ELF-1 (cell line): ENCODE measurements at places on chromosomes 5 and 9.

GRCh38 chr5:34042321-34042720, 692 bp downstream of the C1QTNF3 start:
- DNase-seq = no peak

DNA sequence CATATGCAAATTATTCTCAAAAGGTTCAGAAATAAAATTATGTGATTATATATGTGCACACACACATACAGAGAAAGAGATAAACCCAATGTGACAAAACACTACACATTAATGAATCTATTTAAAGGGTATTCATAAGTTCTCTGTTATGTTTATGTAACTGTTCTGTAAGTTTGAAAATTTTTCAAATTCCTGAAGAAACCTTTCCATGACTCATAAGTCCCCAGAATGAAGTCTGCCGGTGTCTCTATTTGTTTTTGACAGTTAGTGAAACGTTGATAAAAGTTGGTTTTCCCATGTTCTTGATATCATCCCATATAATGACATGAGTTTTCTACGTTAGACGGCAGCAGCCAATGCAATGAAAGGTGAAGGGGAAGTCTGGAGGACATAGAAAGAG, 199.5 kb upstream of the PUM3 start:
- no peak for DNase-seq

GRCh38 chr9:22425551-22425950, 21.1 kb upstream of the DMRTA1 start:
- no peak for DNase-seq

DNA sequence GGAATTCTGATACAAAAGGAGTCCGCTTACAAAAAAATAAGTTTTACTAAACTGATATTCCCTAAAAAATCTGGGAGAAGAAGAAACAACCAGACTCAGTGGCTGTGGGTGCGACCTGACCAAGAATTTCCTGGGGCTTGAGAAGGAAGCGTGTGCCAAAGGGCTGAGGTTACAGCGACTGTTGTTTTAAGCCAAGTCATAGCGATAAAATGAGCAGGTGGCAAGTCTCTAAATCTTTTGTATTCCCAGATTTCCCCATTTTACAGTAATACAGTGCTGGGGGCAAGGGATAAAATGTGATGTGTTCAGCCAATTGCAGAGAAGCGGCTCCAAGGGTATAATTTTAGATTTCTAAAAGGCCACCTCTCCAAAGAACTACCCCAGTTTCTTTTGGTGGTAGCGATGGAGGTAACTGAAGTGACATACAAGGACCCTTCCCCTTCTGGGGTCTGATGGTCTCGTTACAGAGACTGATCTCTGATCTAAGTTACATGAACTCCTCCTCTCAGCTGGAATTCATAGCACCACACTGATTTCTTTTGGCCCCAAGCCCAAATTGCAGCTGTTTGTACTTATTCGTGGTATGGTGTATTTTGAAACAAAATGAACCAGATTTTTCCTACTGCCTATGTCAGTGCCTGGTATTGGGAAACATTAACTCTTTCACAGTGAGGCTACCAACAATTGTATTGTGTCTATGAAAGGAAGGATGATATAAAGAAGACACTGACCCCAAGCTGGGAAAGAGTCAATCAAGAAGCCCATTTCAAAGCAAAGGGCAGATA, 41.6 kb downstream of the LPAR1 start:
- no peak for DNase-seq

GRCh38 chr5:113283558-113283957, 151.2 kb downstream of the TSSK1B start:
- DNase-seq = no peak

GRCh38 chr5:94702729-94703128, 84.3 kb downstream of the SLF1 start:
- DNase-seq = no peak
